ENCODE measurements at places on chromosomes 6 and 20. TPM values are rescaled to one million over a fixed set of nuclear protein-coding genes. Genes with fewer than 3 reads are reported as not detected.

LY6G6F gene
- polyA plus RNA-seq = not detected

ASIP gene
- polyA plus RNA-seq = not detected

CCR6 gene
- 0.68 TPM for polyA plus RNA-seq

PI16 gene
- 0.56 TPM for polyA plus RNA-seq

FAM83B gene
- polyA plus RNA-seq = not detected

TFAP2C gene
- not detected for polyA plus RNA-seq

All from neural cell (in vitro differentiated cells).